ENCODE measurements at places on chromosomes 16 and 17.

- no peak for DNase-seq
Observed at GRCh38 chr17:64064331-64064730, 43.9 kb upstream of the ICAM2 start.

- DNase-seq = no peak
Observed at GRCh38 chr17:65381152-65381551, 180.3 kb downstream of the AXIN2 start.

GRCh38 chr16:67654403-67654911 is 5.6 kb downstream of the ACD start:
- no peak for DNase-seq

- no peak for DNase-seq
Observed at GRCh38 chr16:27657811-27658210, 107.9 kb downstream of the KATNIP start.

- DNase-seq = peak; percentile 99
Observed at GRCh38 chr16:15996432-15997109, 47.2 kb downstream of the ABCC1 start.

DNA sequence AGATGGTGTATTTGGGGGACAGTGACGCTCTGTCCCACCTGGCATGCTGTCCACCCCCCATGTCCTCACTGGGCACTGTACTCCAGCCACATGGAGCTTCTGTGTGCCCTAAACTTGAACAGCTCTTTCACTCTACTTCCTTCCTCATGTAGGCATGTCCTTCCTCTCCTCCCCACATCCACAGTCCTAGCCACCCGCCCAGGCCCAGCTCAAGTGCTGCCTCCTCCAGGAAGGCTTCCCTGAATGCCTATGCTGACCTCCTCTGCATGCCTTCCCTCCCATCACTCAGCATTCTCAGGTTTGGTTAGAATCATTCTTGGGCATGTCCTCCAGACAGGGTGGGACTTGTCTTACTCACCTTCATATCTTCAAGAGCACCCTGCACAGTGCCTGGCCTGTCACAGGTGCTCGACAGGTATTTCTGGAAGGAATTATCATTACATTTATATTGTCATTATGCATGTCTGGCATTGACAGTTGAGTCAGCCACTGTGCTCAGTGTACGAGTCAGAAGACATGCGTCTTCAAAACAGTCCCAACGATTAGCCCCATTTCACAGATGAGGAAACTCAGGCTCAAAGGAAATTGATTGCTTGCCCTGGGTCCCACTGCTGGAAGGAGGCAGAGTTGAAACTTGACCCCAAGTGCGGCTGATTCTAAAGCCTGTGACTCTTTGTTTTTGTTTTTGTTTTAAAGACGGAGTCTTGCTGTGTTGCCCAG is 42.1 kb upstream of the TOB1 start:
- no peak for DNase-seq

- DNase-seq = no peak
Observed at GRCh38 chr17:12719948-12720347, 54.3 kb downstream of the MYOCD start.

DNA sequence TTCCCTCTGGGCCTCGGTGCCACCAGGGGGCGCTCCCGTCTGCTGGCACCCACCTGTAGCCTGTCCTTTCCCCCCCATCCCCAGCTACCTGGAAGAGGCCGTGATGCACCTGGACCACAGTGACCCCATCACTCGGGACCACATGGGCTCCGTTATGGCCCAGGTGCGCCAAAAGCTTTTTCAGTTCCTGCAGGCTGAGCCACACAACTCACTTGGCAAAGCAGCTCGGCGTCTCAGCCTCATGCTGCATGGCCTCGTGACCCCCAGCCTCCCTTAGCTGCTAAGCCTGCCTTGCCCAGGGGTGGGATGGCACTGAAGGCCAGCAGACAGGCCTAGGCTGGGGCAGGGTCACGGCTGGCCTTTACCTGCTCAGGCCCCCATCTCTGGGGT is 818 bp upstream of the NRN1L start:
- DNase-seq = peak; percentile 51

DNA sequence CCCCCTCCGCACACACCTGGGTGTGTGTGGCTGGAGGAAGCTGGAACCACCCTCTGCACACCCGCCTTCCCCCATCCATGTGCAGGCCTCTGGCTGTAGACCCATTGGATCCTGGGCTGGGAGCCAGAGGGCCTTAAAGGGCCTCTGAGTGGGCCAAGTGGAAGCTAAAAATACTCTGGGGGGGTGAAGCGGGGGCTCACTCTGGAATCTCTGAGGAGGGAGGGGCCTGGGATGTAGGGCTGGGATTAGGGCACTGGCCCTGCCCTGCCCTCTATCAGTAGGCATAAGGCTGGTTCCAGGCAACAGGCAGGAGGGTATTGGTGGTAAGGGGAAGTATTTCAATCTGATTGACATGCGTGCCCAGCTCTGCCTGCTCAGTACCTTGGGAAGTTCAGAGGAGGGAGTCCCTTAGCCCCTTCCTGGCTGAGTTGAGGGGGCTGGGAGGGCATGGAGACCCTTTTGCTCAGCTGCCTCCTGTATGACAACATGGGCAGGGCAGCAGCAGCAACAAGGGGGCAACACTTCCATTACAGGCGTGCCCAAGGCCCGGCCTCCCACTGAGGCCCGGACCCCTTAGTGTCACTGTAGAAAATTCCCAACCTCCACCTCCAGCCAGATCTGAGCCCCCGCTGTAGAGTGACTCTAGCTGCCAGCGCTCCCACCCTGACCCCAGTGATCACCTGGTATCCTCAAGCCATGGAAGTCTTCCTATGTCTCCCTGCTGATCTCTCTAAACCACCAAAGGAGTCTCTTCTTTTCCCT is 5.2 kb downstream of the ITGA3 start:
- DNase-seq = no peak

- peak; percentile 62 for DNase-seq
Observed at GRCh38 chr16:30567991-30568638, 3.4 kb downstream of the ZNF688 start.

DNA sequence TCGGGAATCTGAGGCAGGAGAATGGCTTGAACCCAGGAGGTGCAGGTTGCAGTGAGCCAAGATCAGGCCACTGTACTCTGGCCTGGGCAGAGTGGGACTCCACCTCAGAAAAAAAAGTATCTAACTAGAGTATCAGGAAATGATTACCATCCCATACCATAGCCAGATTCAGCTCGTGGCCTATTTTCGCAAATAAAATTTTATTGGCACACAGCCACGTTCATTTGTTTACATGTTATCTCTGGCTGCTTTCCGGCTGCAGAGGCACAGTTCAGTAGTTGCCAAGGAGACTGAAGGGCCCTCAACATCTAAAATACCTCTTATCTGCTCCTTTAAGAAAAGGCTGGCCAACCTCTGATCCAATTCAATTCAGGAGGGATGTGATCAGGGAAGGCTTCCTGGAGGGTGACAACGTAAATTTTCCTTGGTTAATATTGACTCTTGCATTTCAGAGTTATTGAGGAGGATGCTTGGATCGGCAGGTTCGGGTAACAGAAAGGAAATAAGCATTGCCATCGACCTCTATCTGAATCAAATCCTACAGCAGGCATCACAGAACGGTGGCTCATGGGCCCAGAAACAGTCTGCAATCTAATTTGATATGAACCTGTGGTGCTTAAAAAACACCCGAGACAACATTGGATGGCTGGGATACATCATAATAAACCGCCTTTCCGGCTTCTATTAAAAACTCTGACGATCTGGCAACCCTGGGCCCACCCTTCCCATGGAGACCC is 73.8 kb downstream of the XYLT1 start:
- DNase-seq = no peak

DNA sequence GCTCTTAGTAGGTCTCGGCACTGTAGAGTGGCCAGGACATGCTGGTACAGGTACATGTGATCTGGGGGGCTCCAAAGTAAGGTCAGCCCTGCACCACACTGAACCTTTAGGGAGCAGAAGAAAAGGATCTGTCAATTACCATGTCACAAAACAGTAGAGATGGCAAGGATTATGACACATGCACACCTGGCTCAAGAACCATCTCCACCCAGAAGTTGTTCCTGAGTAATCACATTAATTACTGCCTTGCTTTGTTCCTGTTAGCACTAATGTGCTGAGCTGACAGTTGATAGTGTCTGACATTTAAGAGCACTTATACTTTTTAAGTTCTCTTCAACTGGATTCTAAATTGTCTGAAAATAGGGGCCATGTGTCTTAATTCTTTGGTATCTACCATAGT is 9.5 kb downstream of the BLTP2 start:
- no peak for DNase-seq

- no peak for DNase-seq
Observed at GRCh38 chr17:38556239-38556638, 49.5 kb downstream of the SRCIN1 start.

DNA sequence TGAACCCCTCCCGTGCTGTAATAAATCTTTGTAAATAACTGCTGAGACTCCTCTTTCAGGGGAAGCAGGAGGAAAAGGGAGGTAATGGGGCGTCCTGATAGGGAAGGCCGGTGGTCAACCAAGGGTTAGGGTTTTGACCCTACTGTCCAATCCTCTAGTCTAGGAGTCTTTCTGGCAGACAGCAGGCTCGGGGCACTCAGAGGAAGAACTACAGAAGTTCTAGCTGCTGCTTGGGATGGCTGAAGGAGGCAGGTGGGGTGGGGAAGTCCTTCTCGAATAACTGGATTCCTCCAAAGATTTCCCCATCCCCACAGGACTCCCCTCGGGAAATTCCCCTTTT is 387 bp upstream of the STARD3 start:
- DNase-seq = no peak

DNA sequence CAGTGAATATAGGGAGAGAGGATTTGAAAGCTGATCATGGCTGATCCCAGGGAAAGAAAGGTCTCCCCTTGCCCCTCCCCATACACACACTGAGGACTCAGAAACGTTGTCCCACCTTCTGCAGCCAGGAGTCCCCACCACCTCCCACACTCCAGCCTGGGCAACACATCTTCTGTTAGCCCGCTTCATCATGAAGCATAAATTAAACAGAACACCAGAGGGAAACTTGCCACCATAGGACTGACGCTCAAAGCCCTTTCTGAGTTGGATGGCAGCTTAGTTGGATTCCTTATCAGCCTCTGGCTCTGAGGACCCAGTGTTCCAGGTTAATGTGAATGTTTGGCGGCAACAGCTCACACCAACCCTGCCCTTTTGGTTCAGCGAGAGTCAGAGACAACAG is 33.9 kb downstream of the ARHGAP27 start:
- no peak for DNase-seq

DNA sequence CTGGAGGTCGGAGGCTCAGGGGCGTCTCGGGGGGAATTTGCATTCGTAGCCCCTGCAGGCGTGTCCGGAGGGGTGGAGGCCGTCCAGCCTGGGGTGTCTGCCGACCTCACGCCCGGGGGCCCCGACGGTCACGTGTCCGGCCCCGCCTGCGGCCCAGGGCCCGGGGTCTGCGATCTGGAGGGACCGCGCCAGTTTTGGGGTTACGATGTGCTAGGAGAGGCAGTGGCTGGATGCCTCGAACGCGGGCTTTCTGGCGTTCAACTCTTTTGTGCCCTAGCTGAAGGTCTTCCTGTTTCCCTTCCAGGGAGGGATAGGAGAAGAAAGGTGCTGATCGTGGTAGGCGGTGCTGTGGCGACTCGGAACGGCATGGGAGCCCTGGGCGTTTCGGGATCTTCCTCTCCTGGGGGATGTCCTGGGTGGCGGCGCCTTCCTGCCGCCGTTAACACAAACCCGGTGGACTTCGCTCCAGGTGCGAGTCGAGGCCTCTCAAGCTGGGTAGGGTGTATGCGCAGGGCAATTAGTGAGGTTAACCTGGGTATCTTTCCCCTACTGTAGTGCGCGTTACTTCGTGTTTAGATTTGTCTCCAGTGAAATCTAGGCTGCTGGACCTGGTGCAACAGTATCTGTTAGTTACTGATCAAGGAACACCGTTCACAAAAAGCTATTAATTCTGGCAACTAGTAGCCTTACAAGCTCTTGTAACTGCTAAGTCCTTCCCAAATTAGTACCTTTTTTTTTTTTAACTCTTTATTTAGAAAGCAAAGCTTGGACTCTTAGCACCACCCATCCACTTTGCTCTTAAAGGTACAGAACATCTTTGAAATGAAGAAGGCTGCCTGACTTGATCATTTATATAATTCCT is 1.3 kb downstream of the AKAP1 start:
- DNase-seq = peak; percentile 88

GRCh38 chr17:36496018-36496789 is 9.7 kb downstream of the ZNHIT3 start:
- DNase-seq = no peak

GRCh38 chr16:64416216-64417005 is 705.5 kb downstream of the CDH11 start:
- DNase-seq = no peak

GRCh38 chr17:4658478-4659305 is 17.2 kb upstream of the ALOX15 start:
- DNase-seq = no peak

DNA sequence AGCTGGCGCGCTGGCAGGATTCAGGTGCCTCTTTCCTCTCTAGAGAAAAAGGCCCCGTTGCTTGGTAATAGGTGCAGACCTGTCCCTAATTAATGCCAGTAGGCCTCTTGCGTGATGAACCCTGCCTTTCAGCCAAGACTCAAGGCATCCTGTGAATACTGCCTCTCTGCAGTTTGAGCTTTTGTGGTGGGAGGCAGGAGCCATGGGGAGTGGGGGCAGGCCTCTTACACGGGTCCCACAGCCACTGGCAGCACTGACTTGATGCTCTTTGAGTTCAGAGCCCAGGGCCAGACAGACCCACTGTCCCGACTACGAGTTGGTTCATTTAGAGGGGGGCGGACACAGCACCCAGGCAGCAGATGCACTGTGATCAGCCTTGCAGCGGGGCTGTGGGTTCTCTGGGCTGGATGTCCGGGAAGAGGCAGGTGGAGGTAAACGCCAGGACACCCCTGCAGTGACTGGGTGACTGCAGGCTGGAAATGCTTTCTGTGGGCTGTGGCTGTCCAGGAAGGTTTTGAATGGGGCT is 237.0 kb downstream of the SEC14L1 start:
- no peak for DNase-seq

DNA sequence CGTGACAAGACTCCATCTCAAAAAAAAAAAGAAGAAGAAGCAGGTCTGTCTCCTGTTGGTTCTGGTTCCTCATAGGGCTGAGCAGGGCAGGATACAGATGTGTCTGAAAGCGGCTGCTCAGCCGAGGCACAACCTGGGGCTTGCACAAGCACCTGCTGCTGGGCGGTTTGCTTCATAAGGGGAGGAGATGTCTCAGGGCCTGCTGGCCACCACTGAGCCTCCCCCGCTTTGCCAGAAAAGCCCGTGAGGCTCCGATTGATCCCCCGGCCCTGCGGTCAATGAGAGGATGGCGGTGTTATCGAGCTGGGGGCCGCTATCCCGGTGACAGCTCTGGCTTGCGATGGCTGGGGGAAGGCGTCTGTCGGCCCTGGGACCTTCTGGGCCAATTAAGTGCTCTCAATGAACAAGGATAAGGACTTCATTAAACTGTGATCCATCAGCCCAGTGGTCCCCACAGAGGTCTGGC is 162.0 kb downstream of the SDK2 start:
- no peak for DNase-seq

DNA sequence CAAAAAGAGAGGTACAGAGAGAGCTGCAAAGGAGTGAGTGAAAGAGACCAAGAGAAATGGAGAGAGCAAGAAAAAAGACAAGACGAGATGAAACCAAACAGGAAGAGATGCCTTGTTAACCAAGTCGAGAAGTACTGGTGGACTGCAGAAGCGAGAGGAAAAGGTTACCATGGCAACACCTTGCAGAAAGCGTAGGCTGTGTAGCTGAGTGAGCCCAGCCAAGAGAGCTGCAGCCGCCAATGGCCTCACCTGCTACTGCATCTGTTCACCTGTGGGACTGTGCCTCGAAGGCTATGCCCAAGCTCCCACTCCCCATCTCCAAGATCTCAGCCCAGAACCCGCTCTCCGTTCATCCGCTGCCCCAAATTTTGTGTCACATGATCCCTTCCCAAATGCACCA is 161.3 kb downstream of the SLC39A11 start:
- no peak for DNase-seq

Measured in HepG2 (cell line).